Right renal cortex interstitium (tissue), 3 donors: ENCODE measurements at places on chromosomes 5 and 9. TPM values are rescaled to one million over a fixed set of nuclear protein-coding genes. Genes with fewer than 3 reads are reported as not detected.
A peak's percentile ranks its signal among the peaks of the same experiment; 100 is the strongest.

Gene ECM2
- polyA plus RNA-seq = 16.1 TPM

Gene SPOCK1
- polyA plus RNA-seq = 9.8 TPM

Gene DNAJC25
- 15.3 TPM for polyA plus RNA-seq

Gene ARID3C
- polyA plus RNA-seq = 0.21 TPM

Gene IFNA13
- not detected for polyA plus RNA-seq

Gene PCAT7
- 0.21 TPM for polyA plus RNA-seq

Gene SOX30
- polyA plus RNA-seq = 0.83 TPM

Gene PFN3
- 0.47 TPM for polyA plus RNA-seq

- no peak for DNase-seq
These were observed 93.0 kb downstream of the THBS4 start for GRCh38 chr5:80128141-80128540.

DNA sequence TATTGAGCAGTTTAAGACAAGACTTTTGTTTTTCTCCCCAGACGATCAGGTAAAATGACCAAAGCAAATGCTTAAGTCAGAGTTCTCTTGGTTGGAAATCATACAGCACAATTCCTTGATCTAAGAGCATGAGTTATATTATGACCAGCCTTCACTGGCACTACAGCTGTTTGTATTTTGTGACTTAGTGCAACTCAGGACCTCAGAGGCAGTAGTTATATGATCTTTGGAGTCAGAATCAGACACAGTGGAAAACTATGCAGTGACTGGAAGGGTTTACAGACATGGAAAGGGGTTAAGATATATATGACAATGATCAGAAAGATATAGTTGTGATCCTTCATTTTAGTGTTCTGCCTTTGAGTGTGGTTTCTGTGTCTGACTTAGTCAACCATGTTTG lies 24.3 kb downstream of the RAD23B start:
- DNase-seq = no peak

DNA sequence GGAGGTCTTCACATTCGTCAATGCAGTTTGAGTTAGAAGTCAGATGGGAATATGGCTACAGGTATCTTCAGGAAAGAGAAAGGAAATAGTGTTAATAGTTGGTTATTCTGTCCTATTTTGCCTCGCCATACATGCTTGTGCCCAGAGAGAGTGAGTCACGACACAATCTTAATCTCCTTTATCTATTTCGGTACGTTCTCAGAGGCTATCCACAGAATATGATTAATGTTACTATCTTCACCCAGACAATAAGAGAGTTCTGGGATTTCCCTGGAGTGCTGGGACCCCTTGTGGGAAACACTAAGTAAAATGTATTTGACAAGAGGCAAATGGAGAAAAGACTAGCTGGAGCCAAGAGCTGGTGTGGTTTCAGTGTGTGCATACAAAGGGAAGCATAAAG lies 25.5 kb downstream of the MINAR2 start:
- DNase-seq = no peak

DNA sequence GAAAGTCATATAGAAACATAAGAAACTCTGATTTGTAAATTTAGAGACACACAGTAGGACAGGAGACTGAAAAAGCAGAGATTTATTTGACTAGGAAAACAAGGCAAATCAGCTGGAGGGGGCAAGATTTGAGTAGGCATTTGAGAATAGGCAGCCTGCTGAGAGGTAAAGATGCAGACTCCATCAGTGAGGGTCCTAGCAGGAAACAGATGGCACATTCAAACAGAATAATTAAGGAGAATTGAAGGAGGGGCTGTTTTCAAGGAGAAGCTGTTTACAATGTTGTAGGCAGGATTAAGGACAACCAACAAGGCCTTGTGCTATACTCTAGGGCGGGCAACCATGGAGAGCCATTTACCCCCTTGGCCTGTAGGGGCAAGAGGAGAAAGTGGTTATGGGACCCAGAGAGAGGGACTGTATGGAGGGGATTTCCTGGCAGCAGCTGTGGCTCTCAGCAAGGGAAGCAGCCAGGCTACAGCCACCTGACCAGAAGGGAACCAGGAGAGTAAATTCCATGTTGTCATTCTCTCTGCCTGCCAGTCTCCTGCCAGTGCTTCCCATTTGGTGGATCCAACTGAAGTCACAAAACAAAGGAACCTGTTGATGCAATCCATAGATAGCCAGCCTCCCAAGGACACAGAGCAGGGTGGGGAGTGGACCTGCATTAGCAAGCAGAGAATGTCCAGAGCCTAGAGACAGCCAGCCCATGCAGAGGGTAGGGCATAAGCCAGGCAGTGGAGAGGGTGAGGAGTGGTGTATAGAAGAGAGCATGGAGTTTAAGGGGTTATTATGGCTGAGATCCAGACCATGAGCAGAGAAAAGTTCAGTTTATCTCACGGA lies 38.2 kb downstream of the PAPPA start:
- DNase-seq = no peak

GRCh38 chr5:21685522-21685921 lies 1167.6 kb downstream of the CDH12 start:
- DNase-seq = no peak

DNA sequence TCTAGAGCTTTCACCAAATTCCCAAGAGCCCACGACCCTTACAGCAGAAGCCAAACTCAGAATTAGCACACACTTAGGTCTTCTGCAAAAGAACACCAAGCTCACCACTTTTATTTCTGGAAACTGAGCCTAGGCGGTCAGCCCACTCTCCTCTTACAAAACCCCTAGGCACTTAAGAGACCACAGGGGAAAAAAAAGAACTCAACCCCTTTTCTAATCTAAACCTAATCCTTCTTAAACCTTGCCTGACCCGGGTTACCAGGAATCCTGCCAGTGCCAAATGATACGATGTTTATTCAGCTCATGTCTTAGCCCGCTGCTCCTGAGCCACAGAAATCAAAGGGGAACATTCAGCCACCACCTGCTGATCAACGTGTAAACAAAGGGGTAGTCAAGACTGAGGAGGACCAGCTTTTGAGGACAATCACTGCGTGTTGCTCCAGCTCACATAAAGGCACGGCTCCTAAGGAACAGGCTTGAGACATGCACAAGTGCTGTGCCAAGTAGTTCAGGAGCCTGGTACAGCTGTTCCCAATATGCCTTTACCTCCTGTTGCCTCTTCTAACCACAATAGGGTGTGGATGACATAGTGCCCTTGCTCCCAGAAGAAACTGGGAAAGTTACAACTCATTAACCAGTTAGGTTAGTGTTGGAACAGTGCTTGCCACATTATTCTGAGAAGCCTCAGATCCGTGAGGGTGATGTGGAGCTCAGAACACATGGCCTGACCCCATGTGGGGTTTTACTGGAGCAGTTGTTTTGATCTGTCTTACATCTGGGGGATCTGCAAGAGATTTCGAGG lies 49.3 kb downstream of the ZFAND5 start:
- DNase-seq = no peak

DNA sequence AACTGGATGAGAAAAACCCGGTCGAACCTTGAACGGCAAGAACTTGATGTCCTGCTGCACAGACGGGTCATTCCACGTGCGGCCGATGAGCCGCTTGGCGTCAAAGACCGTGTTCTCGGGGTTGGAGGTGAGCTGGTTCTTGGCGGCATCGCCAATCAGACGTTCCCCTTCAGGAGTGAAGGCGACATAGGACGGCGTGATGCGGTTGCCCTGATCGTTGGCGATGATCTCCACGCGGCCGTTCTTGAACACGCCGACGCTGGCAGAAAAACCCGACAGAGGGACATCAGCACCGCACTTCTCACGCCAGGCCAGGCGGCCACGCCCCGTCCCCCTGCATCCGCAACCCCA lies 519 bp downstream of the HSPA5 start:
- no peak for DNase-seq

DNA sequence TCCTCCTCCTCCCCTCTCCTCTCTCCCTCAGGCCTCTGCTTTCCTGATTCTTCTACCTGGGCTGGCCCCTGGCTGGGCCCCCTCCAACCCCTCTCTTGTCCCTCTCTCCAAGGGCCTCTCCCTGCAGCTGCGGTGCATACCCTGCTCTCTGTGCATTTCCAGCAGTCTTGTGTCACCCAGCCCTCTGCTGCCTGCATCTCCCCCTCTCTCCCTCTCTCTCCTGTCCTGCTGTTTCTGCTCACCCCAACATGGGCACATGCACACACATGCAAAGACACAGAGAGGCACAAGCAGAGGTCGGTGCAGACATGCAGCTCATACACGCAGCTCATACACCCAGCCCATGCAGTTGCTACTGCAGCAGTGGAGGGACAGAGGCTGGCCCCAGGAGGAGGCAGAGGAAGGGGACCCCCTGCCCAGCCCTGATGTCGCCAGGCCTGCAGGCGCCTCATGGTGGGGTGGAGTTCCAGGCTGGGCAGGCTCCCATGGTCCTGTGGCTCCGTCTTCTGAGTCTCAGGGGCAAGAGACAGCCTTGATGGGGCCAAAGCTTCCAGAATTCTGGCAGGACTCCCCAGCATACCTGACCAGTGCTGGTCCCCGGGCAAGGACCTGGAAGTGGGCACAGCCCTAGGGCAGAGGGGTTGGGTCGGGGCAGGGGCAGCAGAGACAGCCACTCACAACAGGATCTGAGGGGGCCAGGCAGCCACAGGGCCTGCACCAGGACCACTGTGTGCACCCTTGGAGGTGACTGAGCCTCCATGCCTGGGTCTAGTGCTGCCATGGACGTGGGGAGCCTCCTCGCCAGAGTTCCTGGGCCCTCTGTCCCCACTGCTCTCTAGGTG lies 216.9 kb downstream of the C9orf50 start:
- DNase-seq = no peak

DNA sequence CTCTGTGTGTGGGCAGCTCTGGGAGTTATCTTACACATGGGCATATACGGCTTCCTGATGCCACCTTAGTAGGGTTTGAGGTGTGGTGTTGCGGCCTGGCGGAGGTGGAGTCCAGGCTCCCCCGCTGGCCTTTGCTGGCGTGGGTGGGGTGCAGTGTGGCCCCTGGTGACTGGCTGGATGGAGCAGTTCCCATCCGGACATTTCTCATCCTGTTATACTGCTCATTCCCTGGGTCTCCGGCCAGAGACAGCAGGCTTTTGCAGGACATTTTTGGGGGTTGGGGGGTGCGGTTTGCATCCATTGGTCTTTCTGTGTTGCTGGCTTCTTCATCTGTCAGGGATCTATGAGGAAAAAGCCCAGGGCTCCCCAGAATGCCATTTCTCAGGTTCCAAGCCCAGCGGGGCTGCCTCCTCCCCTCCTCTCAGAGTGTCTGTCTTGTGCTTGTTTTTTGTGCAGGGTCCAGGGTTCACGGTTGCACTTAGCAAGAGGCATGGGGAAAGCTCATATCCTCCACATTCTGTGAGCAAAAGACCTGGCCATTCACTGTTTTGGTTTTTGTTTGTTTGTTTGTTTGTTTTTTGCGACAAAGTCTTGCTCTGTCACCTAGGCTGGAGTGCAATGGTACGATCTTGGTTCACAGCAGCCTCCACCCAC lies 22.3 kb downstream of the NDUFS6 start:
- no peak for DNase-seq

- no peak for DNase-seq
These were observed 111.1 kb downstream of the UGCG start for GRCh38 chr9:112007575-112008240.

DNA sequence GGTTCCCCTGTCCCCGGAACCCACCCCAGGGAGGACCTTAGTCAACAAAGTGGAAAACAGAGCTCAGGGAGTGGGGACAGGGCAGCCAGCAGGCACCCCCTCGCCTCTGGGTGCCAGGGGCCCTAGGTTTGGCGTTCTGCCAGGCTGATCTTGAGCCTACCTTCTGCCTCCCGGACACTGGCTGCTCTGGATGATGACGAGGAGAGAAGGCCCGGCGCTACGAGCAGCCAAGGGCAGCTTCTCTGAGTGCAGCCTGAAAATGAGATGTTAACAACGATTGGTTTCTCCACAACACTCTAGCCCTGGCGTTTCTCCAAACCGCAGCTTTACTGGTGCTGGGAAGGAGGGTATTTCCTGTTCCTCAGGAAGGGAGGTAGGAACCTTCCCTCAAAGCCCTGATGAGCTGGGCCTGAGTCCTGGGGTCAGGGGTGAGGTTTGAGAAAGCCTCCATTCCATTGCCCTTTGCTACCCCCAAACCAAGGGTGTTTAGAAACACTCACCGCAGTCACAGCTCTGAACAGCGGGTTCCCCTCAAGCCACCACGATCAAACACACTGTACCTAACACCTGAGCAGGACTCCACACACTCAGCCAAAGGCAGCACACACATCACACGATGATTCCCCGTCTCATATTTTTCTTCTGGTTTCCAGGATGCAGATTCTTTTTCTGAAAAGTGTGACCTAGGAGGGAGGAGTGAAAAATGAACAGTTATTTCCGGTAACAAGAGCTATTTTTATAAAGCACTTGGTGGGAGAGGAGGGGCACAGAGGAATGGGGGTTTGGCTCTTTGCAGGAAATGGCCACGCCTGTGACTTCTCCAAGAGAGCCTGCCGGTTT lies at the start of gene STING1:
TSS of gene STING1 (minus strand) at position 709 of the 840 bp plus-strand sequence. CDS start 1,054 bp downstream, outside the sequence.
- DNase-seq = peak; percentile 57

- no peak for DNase-seq
These were observed 595 bp upstream of the BTNL9 start for GRCh38 chr5:181039471-181039870.

GRCh38 chr5:107514305-107514704 lies 156.4 kb downstream of the EFNA5 start:
- DNase-seq = no peak

DNA sequence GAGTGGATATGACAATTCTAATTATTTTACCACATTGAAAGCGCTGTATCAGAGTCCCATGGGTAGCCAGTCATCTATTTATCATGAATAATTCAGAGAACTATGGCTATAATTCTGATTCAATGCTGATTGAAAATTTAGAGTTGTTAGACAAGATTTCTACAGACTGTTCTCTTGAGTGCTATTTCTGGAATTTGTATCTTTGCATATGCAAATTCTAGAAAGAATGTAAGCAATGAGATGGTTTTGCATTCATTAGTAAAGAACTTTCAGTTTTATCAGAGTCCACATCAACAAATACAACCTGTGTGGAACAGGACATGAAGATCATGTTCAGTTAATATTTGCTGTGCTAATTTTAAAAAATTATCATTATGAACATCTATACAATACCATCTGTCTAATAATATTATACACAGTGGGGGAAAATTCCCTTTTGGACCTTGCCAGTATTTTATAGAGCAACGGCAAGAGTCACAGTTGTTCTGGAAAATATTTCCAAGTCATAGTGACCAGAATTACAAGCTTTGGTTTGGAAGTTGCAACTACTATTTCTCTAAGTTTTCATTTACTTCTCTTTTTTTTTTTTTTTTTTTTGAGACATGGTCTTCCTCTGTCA lies 372.7 kb upstream of the PTGER4 start:
- no peak for DNase-seq

DNA sequence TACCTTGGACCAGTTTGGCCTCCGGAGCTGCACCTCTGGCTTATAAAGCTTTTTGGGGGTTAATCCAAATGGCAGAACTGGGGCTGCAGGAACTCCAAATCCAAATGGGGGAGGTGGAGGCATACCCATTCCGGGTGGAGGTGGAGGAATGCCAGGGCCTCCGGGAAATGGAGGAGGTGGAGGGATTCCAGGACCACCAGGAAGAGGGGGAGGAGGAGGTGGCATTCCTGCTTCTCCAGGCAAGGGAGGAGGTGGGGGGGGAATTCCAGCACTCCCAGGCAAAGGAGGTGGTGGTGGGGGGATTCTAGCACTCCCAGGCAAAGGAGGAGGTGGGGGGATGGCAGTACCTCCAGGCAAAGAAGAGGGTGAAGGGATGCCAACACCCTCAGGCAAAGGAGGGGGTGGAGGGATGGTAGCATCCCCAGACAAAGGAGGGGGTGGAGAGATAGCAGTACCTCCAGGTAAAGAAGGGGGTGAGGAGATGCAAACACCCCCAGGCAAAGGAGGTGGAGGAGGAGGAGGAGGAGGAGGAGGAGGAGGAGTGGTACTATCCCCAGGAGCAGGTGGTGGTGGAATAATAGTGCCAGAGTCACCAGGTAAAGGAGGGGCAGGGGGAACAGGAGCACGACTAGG lies 45.2 kb downstream of the DIAPH1 start:
- no peak for DNase-seq

- DNase-seq = no peak
These were observed 66.4 kb downstream of the EBF1 start for GRCh38 chr5:159033351-159033657.

- no peak for DNase-seq
These were observed 361.7 kb upstream of the FTMT start for GRCh38 chr5:121489972-121490371.
